Esophagus squamous epithelium (tissue), 5 donors: ENCODE measurements at places on chromosomes 3 and 15.

DNA sequence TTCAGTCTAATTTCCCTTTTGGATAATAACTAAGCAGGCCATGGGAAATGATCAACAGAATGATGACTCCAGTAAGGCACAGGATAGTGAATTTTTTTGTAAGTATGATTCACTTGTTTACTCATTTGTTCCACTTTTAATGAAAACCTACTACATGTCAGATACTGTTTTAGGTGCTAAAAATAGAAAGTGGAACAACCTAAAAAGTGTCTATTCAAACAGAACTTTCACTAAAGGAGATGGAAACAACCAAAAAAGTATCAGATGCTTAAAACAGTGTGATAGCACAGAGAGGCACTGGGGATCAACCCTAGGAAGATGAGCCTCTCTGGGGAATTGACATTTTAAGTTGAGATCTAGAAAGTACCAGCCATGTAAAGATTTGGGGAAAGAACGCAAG is 11.1 kb downstream of the RYK start:
- DNase-seq, result no peak

- DNase-seq, result no peak
Measured at GRCh38 chr3:124620600-124621063, 109.6 kb upstream of the UMPS start.

DNA sequence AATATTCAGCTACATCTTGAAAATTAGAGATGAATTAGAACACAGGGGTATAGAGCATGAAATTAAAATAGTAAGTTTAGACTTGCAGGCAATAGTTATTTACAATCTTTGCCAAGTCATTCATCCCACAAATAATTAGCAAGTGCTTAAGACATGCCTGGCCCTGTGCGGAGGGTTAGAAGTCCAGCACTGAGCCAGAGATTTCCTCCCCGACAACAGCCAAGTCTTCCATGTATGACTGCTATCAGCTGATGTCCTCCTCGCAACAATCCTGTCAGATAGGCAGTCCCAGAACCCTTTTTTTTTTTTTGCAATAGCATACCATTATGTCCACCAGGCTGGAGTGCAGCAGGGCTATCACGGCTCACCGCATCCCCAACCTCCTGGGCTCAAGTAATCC is 14.6 kb downstream of the SIN3A start:
- DNase-seq, result no peak

- DNase-seq, result no peak
Measured at GRCh38 chr3:170368921-170369320, 11.4 kb downstream of the SKIL start.

- DNase-seq, result no peak
Measured at GRCh38 chr15:60571008-60571420, 92.1 kb upstream of the ICE2 start.

- DNase-seq, result no peak
Measured at GRCh38 chr3:14959359-14959943, 12.1 kb downstream of the NR2C2 start.

GRCh38 chr3:197375001-197375441 is 76.6 kb upstream of the DLG1 start:
- no peak for DNase-seq

DNA sequence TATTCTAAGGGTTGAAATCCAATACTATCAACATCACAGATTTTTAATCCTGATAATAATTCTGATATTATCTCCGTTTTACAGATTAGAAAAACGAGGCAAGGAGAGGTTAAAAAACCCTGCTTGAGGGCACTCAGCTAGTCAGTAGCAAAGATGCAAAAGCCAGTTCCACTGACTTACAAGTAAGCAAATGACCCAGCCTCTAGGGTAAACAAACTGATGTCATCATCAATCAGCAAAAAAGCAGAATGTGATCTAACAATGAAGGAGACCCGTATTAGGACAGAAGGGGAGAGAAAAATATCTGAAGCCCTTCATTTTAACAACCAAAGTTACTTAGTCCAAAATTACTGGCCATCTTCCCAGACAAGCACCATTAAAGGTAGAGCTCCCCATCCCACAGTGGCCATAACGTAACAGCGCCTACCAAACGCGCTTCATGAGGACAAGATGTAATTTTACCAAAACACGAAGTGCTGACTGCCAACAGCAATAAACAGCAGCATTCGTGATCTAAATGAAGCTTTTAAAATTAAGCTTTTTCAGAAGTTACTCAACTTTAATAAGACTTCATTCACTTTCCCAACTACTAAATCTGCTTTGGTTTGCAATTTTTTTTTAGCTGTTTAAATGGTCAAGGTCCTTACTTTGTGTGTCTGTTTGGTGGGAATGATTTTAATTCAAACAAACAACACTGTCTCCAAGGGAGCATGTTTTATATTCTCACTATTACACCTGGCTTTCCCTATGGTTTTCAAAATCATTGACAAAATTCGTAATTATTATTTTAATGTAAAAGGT is 176.6 kb downstream of the OSBPL10 start:
- no peak for DNase-seq

- no peak for DNase-seq
Measured at GRCh38 chr3:163508206-163508605, 1570.1 kb downstream of the SI start.

GRCh38 chr3:14885307-14885706 is 62.1 kb upstream of the NR2C2 start:
- no peak for DNase-seq

DNA sequence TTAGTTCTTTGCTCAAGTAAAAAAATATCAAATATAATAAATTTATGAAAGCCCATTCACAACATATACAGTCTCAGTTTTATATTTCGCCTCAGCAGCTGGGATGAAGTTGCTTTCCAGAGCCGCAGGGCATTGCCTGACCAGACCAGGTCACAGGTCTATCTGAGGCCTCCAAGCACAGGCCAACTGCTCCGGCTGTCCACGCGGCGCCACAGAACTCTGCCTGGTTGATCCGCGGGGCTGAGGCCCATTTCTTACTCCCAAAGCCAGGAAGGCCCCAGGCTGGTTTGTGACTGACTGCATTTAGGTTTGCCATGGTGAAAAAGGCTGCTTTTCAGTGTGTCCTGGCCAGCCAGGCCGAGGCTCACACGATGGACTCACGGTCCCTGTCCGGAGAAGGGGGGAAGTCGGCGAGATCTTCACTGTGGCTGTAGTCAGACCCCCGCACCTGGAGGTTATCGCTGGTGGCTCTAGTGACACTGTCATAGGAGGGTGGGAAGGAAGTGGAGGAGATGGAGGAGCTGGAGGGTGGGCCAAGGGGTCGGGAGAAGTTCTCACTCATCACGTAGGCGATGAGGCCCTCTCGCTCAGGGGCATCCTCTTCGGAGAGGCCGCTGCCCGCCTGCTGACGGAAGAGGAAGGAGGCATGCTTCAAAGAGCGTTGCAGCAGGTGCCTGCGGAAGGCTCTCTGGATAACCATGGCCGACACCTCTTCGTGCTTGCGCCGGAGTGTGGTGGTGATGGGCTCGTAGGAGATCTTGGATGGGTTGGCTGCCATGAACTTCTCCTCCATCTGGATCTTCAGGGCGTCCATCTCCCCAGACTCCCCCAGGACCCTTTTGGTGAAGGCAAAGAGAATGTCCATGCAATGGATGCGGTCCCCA is 54.1 kb downstream of the EXOG start:
- DNase-seq, result no peak

- no peak for DNase-seq
Measured at GRCh38 chr3:181915551-181915950, 203.8 kb downstream of the SOX2 start.

DNA sequence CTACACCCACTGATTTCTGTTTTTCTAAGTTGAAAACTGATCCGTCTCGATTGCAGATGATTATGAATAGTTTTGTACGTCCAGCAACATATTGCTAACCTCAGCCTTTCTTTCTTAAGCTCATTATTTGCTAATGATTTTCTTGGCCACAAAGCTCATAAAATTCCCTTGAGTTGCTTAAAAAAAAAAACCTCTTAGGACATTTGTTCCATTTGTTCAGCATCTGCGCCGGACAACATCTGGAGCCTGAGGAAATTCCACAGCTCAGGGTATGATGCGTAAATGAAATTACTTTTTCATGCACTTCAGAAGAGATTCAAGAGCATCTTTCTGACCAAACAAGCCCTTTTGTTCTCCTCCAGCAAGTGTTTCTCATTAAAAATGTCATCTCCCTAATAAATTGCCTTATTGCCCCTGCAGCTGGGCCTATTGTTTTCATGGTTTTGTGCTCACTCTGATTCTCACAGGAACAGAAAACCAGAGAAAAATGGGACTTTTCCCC is 249.1 kb upstream of the MCTP2 start:
- DNase-seq, result no peak

- no peak for DNase-seq
Measured at GRCh38 chr3:74617776-74618175, 3.3 kb upstream of the CNTN3 start.

DNA sequence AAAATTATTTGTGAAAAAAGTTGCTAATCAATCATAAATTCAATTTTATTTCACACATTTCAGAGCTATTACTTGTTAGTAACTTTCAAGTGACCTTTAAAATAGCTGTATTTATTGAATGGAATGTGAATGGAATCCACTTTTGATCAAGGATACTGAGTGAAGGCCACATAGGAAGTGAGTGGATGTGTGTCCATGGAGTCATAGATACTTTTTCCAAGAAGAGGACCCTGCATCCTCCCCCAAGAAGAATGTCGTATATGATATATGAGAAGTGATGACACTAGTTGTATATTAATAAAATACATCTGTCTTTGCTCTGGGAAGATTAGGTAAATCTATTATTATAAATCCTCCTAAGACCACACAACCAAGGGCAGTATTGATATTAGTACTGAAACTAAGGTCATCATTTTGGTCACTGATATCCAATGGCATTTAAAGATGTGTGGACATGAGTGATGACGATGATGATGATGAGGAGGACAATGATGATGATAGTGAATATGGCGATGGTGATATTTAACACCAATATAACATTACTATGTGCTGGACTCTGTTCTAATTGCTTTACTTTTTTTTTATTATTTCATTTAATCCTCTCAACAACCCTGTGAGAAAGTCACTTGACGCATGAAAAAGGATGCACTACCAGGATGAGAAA is 493.0 kb upstream of the NR2F2 start:
- no peak for DNase-seq

GRCh38 chr15:31177951-31178350 is 76.4 kb upstream of the TRPM1 start:
- DNase-seq, result no peak

DNA sequence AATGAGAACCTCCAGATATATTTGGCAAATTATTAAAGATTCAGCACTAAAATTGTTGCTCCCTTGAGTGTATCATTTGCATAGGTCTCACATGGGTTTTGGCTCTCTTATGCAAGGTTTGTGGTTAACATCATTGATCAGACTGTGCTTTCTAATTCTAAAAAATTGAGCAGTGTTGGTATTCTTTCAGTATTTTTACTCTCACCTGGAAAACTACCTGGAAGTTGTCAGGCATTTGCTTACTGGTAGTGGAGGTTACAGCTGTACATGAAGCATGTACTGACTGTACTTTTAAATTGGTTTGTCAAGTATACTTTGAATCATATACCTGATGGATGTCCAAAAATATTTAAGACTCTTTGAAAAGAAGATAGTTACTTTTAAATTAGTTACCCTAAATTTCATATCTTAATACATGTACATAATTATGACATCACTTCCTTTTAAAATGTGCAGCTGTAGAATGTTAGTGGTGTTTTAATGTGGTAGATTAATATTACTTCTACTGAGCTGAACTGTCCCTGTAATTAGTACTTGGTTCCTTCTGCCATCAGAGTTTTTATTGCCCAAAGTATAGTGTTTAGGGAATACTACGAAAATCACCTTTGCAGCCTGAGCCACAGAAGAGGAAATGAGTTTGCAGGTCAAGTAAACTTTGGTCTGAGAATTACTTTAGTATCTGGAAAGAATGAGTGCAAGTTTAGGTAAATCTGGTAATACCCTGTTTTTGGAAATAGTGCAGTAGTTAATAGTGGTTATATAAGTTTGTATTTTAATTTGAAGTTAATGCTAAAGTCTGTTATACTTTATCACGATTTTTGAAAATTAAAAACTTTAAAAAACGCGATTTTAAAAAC is 2.8 kb downstream of the CHD2 start:
- no peak for DNase-seq

- DNase-seq, result no peak
Measured at GRCh38 chr15:93072411-93073394, 16.3 kb downstream of the RGMA start.

GRCh38 chr15:47466357-47466756 is 250.9 kb upstream of the SEMA6D start:
- DNase-seq, result no peak

DNA sequence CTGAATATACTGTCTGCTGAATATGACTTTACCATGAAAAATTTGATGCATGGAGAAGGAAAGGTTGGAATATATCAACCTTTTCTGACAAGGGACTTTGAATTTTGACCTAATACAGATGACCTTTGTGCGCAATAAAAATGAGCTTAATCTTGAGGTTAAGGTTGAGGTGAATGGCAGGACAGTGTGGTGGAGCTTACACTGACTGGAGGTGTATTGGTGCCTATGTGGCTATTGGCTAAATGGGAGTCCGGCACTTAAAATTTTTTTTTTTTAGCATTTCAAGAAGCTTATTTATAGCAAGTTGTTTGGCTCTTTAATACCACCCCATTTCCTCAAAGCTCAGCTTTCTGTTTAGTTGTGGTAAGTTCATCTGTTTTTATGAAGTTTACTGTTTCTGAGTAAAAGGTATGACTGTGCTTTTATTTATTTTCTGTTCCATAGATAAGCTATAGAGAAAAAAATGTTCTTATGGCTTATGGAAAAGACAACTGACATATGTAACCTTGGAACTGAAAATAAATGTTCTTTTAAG is 15.2 kb downstream of the CDIN1 start:
- DNase-seq, result no peak

- no peak for DNase-seq
Measured at GRCh38 chr3:154044671-154045070, 76.5 kb upstream of the ARHGEF26 start.

DNA sequence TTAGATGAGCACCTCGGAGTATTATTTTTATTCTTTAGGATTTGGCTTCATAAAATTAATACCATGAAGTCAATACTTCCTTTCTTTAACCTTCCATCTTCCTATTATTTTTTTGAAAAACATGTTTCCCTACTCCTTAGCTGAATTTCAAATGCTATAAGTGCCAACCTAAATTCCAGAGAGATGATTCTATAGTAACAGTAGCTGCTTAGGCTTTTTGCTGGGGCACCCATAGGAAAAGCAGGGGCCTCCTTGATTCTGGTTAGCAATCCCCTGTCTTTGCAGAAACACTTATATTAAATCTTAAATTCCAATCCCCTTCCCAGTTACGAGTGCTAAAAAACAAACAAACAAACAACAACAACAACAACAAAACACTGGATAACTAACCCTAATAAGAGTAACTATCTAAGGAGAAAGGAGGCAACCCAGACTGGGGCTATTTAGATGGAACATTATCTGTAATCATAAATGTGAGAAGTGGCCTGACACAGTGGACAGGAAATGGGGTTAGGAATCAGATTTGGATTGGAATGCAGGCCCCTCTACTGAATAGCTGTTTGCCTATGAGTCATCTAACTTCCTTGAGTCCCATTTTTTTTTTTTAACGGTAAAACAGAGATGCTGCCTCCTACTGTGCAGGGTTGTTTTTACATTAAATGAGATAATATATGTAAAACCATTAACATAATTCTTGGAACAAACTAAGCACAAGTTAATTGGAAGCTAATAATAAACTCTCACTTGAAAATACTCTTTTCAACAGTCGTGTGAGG is 148.1 kb downstream of the WDR72 start:
- no peak for DNase-seq
